ENCODE measurements at places on chromosomes 7 and 10.

- no peak for DNase-seq
Observed at GRCh38 chr7:107754642-107755041, 10.7 kb downstream of the CBLL1 start.

GRCh38 chr10:97683556-97684367 lies 3.3 kb downstream of the AVPI1 start:
- DNase-seq, result no peak

DNA sequence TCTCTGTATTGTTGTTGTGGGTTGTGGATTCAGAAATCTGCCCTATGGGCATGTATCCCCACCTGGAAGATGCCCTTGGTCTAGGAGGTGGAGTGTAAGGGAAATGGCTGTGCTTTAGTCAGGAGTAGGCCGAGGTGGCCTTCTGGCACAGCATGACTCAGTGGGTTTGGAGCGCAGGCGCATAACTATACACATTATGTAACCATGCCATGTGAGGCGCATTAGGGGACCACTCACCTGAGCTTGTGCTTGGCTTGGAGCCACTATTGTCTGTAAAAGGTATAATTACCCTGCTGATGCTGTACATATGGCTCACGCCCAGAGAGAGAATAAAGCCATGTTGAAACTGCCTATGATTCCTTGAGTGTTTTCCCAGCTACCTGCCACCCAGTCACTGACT lies 20.6 kb upstream of the ADAMTS14 start:
- no peak for DNase-seq

DNA sequence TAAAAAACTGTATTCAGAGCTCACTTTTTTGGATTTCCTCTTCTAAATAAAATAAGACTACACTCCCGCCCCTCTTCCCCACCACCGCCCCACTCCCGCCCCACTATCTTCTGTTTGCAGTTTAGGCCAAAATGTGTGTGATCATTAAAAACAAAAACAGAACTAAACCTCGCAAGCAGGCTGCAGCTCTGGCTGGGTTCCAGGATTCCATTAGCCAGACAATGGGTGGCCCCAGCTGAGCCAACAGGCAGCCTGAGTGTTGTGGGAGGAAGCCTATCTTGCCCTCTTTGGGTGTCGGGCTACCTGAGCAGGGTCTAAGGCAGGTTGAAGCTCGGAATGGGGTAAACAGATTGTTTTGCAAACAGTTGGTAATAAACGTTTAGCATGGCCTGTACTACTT lies 41.7 kb downstream of the ARL4A start:
- peak; percentile 87 for DNase-seq

GRCh38 chr10:131964298-131964697 lies 17.4 kb downstream of the BNIP3 start:
- no peak for DNase-seq

GRCh38 chr10:103692952-103693811 lies 162.2 kb downstream of the SH3PXD2A start:
- no peak for DNase-seq

DNA sequence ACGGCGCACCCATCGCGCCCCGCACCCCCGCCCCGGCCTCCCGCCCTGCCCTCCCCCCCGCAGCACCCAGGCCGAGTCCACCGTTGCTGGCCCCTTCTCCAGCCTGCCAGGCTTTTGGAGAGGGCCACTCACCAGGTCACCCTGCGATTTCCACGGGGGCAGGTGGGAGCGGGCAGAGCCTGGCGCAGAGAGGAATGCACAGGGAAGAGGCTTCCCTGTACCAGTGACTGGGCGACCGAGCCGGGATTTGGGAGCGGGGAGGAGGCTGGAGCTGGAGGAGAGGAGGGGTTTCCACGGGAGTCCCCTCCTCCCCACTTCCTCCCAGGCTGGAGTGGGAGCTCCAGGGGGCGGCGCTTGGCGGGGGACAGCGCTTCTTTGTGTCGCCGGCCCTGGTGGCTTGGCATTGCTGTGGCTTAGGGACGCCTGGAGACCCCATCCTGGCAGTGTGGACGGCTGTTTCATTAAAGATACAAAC lies 19.3 kb downstream of the TCAF1 start:
- DNase-seq, result peak; percentile 78

DNA sequence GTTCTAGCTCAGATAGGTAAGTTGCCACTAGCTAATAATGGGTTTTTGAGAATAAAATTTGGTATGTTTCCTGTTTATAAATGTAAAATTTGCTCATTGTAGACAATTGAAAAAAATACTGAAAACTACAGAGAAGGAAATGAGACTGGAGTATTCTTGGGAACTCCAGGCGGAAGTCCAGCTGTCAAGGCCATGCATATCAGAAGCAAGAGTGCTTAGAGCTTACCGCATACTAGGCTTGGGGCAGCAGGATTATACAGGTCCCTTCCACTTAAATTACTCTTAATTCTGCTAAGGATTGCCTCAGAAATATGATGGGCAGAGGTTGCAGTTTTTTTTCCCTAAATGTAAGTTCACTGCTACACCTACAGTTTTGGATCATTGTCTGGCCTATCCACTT lies 26.6 kb downstream of the UMAD1 start:
- DNase-seq, result no peak

GRCh38 chr7:47143339-47143738 lies 438.6 kb downstream of the TNS3 start:
- no peak for DNase-seq

- peak; percentile 50 for DNase-seq
Observed at GRCh38 chr10:46516660-46517416, 39.6 kb downstream of the GPRIN2 start.

DNA sequence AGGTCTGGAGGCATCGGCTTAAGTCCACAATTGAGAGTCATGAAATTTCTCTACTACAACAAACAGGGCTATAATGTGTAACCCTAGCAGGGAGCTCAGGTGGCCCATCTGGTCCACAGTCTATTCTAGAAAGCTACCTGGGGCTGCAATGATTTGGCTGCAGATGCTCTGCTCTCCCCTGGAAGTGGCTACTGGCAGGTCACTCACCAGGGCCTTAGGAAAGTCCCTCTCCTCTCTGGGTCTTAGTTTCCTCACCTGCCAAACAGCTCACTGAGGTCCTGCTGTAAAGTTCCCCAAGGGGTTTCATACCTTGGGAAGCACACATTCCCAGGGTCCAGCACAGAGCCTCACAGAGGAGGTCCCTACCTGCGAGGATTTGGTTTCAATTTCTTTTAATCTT lies 2.5 kb downstream of the IGFBP3 start:
- DNase-seq, result no peak

Data from spinal cord (tissue), 10 donors.